Astrocyte of the spinal cord (primary cell): ENCODE measurements at places on chromosomes 5 and 9.
A peak's percentile ranks its signal among the peaks of the same experiment; 100 is the strongest.

DNA sequence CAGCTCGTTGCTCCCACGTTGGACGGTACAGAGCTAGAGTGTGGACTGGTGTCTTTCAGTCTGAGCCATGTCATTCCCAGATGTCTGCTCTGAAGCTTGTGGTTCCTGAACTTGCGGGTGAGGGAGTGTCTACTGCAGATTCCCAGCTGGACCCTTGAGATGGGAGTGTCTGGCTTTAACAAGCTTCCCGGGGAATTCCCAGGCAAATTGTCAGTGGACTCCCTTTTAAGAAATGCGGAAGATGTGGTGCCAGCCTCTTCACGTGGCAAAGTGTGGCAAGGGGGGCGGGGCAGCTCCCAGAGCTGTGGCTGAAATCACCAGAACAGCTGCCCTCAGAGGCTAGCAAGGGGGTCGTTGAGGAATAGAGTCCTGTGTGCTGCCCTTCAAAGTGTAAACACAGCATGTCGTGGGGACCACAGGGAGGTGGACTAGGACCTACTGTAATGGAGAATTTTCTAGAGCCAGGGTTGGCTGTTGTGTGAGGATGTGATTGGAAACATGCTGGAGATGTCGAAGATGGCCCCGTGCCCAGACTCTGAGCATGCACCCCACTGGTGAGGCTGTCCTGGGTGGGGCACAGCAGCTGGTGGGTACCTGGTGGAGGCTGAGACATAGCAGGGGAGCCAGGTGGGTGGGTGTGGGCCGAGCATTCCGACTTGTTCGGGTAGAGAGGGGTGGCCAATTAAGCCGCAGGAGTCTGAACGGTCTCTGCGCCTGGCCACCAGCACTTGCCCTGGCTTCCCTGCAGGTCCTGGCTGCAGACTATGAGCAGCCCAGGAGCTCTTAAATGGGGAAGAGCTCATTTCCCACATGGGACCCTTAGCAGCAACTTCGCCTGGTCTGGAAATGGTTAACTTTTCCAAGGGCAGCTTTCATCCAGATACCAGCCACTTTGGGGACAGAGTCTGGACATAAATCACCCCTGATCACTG, 37.4 kb downstream of the PRRX2 start:
- no peak for DNase-seq

DNA sequence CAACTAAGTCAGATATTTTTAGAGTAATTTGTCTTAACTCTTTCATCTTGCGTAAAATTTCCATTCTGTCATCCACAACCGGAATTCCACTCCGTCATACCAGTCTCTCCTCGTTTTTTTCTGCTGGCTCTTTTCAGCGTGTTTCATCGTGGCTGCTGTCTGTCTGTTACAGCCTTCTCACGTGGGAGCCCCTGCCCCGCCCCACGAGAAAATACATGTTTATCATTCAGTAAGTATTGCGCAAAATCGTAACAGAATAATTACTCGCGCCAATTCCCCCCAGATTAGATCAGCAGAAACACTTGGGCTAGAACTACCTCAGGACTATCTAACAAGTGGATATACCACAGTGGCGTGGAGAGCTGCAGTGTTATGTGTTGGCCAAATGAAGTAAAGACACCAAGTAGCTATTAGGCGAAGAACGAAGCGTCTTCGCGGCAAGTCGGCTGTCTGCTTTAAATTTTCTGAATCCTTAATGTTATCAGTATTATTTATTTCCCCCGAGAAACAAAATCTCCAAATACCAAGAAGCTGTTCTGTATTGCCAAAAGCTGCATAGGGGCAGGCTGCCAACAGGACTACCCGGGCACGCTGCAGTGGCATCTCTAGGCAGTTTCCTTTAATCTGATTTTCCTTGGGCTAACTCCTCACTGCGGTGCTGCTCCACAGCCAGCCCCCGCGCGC, 566 bp upstream of the FOCAD start:
- peak; percentile 63 for DNase-seq

GRCh38 chr9:91784673-91785446, 165.2 kb downstream of the ROR2 start:
- DNase-seq = no peak

DNA sequence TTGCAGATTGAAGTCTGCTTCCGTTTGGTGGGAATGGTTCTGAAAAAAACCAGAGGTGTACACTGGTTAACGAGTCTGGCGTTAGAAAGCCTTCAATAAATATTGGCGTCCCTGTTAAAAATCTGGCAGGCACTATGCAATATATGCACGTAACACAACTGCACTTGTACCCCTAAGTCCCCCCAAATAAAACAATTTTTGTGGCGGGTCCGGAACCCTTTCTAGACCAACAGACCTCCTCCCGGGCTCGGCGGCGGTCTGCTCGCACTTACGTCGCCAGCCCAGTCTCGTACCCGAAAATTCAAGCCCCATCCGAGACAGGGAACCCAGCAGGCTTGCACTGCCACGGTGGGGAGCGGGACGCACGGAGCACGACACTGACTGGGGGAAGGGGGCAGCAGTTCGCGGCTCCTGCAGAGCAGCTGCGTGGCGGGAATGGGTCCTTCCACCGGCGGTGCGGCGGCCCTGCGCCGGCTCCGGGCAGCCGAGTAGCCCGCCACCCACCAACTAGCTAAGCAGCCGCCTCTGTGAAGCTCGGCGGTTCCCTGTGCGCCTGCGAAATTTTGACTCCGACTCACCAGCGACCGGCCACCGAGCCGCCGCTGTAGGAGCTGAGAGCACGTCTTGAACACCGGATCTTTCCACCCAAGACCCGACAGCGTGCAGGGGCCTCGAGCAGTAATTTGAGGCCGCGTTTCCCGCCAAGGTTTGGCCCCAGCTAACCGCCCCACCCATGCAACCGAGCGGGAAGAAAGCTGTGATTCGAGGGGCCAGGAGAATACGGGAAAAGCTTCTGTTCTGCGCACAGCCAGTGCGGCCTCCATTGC, 3.9 kb downstream of the MCIDAS start:
- no peak for DNase-seq

GRCh38 chr5:176675676-176676360, 28.5 kb downstream of the TSPAN17 start:
- no peak for DNase-seq

DNA sequence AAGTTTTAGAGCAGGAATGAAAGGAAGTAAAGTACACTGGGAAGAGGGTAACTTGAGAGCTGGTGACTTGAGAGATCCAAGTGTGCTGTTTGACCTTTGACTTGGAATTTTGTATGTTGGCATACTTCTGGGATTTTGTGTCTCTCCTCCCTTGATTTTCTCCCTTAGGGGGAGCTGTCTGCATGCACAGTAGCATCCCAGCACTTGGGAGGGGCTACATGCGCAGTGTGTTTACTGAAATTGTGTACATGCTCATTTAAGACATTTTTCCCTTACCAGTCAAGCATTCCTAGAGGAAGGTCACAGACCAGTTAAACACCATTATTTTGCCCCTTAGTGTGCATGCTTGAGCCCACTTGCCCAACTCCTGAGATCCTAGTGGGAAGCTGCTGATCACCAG, 120.1 kb downstream of the ZNF622 start:
- DNase-seq = no peak

GRCh38 chr5:141814064-141814964, 63.9 kb downstream of the PCDH1 start:
- no peak for DNase-seq

- DNase-seq = no peak
These were observed 84.0 kb downstream of the ERP44 start for GRCh38 chr9:100014846-100015245.

DNA sequence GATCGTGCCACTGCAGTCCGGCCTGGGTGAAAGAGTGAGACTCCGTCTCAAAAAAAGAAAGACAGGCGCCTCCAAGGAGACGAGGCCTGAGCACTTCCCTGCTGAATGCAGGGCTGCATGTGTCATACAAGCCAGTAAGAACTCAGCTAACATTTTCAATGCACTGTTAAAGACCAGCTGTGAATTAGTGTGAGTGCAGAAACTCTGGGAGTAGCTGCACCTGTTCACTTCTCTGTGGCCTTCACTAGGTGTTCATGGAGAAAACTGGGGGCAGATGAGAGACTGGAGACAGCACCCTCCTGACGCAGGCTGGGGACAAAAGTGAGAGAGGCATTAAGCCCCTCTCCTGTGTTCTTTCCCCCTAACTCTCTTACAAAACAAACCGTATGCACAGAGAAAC, 41.8 kb downstream of the FBXO10 start:
- DNase-seq = no peak

GRCh38 chr9:133472753-133473378, 6.0 kb downstream of the SLC2A6 start:
- no peak for DNase-seq

DNA sequence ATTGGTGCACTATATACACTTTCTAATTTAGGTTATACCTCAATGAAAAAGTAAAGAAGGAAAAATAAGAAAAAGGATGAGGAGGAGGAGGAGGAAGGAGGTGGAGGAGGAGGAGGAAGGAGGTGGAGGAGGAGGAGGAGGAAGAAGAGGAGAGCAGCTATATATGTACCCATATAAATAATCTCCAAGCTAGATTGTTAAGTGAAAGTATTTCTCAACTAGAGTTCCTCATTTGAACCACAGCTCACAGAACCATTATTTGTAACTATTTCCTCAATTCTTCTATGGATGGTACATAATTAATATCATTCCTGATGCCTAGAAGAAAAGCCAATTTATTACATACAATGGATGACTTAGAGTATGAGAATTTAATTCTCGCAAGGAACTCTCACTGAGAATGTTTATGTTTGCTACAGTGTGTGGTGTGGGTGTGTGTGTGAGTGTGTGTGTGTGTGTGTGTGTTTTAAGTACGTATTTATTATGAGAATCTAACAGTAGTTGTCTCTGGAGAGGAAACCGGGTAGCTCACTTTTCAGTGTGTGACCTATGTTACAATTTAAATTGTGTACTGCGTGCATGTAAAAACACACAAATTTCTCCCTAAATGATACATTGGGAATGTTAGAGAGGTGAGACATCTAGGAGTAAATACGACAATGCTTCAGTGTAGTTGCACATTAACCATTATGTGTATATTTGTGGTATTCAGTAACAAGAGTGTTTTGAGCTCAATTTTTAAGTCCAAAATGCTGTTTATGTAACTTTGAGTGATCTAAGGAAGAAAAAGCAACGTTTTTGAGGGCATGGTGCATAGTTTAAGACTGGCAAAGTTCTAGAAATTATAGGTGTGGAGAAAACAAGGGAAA, 20.2 kb upstream of the NREP start:
- DNase-seq = no peak

GRCh38 chr9:6133346-6134063, 82.1 kb upstream of the IL33 start:
- peak; percentile 3 for DNase-seq

DNA sequence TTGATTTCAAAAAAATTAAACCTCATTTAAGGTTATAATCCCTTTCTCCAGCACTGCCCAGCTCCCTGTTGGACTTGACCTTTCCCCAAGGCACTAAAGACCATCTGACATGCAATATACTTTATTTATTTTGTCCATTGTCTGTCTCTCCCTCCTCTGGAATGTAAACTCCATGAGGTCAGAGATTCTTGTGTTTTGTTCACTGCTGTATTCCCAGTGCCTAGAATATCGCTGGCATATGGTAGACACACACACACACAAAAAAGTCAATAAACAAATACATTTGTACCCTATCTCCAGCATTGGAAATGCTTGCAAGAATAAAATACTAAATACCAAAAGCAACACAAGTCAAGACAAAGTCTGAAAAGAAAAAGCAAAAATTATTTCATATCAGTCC, 17.3 kb upstream of the ARSB start:
- DNase-seq = no peak

DNA sequence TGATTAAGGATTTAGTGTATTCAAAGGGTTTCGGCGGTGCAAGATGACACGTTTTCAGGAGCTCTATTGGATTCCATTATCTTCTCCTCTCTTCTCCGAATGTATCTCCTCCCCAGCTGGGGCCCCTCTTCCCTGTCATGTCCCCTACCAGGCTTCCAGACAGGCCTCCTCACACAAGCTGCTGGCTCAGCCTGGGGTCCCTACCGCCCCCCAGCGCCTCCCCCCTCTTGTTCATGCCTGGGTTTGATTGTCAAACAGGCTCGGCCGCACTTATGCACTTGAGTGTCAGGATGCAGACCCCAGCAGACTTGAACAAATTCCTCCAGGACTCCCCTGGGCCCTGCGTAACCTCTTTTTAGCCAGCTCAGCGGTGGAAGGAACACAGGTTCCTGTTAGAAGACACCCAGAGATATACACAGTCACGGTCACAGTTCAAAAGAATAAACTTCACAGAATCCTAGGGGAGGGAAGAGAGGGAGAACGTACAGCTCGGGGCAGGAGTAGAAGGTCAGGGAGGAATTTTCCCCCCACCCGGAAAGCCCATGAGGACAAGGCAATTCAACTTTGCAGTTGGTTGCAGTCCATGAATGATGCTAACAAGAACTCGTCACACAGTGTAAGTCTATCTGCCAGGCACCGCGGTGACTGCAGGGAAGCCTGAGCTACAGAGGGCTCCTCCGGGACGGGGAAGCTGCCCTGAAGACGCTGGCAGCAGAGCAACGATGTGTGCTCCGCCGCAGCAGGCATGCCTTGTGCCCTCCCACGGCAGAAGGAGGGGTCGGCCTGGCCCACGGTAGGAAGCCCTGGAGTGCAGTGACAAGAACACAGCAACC, 560.0 kb downstream of the BNC2 start:
- DNase-seq = no peak

DNA sequence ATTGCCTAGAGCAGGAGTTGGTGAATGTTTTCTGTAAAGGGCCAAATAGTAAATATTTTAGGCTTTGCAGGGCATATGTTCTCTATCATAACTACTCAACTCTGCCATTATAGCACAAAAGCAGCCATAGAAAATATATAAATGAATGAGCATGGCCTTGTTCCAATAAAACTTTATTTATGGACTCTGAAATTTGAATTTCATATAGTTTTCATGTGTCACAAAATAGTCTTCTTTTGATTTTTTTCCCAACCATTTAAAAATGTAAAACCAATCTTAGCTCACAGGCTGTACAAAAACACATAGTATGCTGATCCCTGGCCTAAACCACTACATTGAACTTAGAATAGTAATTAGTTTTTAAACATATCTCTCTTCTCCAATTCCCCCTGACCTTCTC, 179.6 kb downstream of the ZNF462 start:
- DNase-seq = no peak

DNA sequence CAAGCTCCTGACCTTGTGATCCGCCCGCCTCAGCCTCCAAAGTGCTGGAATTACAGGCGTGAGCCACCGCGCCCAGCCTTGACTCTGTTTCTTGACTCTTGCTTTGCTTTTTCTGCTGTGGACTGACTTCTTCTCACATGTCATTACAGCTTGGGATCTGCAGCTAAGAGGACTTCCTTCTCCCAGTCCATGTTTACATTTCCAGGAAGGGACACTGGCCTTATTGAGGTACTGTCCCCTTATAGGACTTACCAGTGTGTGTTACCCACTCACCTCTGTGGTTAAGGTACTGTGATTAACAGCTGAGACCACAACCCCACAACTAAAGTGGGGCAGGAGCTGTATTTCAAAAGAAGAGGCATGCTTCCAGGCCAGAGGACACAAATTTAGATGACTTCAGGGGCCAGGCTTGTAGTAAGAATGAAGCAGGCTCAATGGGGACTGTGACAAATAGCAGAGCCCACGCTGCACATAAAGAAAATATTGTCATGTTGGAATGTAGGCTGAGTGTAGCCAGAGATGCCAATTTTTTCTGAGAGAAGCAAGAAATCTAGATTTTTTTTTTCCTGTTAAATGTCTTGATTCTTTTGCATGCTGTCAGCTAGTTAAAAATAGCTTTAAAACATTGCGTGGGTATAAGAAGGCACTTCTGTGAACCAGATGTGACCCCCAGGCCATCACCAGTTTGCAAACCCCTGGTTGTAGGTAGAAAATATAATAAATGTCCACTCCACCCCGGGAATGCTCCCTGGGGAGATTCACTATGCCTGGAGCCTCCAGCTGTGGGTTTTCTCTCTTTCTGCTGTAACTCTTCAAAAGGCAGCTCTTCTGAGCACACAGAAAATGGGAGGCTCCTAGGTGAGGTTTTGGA, 75.0 kb downstream of the PTPDC1 start:
- DNase-seq = no peak
